ENCODE measurements at places on chromosomes 3 and 15. TPM values are rescaled to one million over a fixed set of nuclear protein-coding genes. Genes with fewer than 3 reads are reported as not detected.

The CCR8 gene
- not detected for total RNA-seq

- no peak for DNase-seq
Measured at GRCh38 chr3:195753581-195753980, 32.8 kb downstream of the MUC20 start.

GRCh38 chr3:124772081-124772831 is 42.0 kb downstream of the UMPS start:
- DNase-seq, result peak; percentile 70

GRCh38 chr3:64157150-64158035 is 67.9 kb downstream of the PRICKLE2 start:
- no peak for DNase-seq

The UBE2E2 gene
- total RNA-seq, result 18.6 TPM

DNA sequence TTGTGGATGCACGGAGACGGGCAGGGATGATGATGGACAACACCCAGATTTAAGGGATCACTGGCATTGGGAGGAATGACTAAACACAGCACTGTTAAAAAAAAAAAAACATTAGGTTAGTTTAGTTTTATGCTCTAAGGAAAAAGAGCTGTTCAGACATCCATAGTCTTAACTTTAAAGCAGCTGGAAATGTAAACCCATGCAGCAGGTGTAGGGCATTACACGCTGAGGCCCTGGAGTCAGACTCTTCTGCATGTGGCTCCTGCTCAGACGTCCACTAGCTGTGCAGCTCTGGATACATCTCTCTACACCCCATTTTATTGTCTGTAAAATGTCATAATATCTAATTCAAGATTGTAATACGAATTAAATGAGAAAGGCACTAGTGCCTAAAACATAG is 191.8 kb upstream of the RASGRP1 start:
- DNase-seq, result no peak

DNA sequence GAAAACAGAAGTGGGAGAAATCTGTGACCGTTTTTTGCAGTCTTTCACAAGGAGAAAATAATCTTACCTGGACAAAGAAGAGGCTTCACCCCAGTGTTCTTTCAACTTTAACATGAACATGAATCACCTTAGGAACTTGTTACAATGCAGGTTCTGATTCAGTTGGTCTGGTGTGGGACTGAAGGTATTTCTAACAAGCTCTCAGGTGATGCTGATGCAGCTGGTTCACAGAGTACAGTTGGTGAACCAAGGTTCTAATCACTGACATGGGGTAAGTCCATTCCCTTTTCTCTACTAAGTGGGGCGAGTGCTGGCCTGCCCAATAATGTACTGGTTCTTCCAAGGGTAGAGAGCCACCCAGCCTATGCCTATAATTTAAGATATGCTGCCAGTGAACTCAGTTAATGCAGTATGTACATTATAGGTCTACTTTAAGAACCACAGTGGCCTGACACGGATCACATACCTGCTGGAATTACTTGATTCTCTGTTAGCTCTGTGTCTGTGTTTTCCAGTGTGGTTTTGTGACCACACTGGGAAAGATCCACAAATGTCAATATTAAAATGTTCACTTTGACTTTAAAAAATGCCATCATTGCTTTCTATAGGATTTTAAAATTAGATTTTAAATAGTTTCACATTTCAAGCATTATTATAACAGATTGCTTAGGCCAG is 304.1 kb downstream of the ZNF621 start:
- DNase-seq, result no peak

The MESP2 gene
- total RNA-seq, result 0.28 TPM

GRCh38 chr15:56165234-56165633 is 78.4 kb downstream of the RFX7 start:
- DNase-seq, result no peak

- DNase-seq, result no peak
Measured at GRCh38 chr15:89121414-89121813, 33.2 kb downstream of the ABHD2 start.

DNA sequence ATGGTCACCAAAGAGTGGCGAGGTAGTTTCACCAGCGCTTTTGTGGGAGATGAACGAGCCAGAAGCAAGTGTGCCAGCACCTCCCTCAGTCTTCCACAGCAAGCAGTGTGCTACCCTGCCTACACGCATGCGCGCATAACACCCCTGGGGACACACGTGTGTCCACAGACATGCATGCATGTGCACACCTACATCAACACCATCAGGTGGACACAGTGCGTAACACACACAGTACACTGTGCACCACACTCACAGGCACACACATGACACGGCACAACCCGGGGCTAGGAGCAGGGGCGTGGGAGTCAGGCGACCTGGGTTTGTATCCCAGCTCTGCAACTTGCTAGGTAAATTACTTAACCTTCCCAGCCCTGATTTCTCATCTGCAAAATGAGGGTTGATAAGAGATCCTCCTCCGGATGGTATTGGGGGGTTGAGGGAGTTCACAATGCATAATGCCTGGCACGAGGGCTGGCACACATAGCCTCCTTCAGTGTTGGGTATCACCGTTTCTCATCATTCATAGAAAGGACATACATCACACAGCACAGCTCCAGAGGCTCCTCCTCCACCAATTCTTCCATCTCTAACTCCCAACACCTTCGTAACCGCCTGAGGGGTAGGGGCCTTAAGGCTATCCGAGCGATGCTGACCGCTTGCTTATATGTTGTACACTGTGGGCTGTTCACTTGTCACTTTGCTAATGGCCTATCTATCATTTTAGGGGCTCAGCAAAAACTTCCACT is 174.9 kb downstream of the SMAD6 start:
- DNase-seq, result no peak

DNA sequence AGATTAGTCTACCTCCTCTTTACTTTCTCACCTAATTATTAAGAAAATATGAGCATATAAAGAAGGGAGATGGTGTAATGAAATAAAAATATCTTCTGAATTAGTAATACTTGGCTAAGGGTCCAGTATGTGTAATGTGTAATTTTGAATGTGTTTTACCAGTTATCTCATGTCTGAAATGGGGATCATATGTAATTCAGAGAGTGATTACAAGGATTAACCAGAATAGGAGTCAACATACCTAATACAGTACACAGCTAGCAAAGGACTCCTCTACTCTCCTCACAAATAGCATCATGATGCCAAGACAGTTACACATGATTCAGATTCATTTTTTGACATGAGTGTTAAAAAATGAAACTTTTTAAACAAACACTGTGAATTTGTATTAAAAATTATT is 570.4 kb downstream of the SI start:
- DNase-seq, result no peak

- no peak for DNase-seq
Measured at GRCh38 chr3:89184151-89184995, 77.0 kb downstream of the EPHA3 start.

DNA sequence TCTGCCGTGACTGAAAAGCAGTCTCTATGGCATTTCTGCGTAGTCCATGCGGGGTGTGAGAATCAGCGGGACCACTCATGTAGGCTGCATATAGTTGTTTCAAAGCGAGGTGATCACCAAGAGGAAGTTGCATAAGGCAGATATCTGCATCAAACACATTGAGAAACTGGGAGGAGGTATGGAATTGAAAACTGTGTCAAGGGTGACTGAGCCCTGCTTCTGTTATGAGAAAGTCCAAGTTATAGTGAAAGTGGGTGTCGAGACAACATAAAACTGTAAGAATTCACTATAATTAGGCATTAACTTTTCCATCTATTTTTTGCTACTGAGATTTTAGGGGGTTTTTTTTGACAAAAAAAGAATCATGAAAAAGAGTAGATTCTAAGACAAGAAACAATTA is 109.3 kb downstream of the ZIC1 start:
- DNase-seq, result no peak

GRCh38 chr3:66655044-66655443 is 154.2 kb upstream of the LRIG1 start:
- no peak for DNase-seq

GRCh38 chr15:62416526-62416925 is 251.4 kb upstream of the C2CD4B start:
- no peak for DNase-seq

DNA sequence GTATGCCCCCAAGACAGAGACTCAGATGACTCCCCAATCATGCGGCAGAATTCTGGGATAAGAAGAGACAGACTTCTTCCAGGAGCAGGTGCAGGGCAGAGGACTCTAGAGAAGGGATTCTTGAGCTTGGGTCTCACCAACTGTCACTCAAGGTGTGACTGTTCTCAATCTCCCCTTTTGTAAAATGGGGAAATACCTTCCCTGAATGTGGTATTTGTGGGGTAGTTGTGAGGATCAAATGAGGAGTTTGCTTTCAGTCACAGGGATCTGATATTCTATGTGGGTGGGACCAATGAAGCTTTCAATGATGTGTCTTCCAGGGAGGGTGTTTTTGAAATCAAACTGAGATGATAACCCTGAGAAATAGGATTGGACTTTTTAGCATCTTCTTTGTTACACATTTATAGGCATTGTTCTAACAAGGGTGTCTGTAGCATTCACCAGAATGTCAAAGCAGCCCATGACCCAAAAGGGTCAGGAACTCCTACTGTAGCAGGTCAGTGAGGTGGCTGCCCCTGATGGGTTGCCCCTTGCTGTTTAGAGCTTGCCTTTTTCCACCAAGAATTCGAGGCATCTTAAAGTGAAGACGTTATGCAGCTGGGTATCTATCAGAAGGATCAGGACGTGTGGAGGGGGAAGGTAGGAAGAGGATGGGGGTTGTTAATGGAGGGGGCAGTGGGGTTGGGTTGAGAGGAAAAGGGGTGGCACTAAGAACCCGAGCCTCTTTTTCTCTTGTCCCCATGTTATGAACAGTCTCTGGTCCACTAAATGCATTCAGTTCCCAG is 28.8 kb downstream of the UMPS start:
- no peak for DNase-seq

The MORC1 gene
- not detected for total RNA-seq

GRCh38 chr3:178491751-178492150 is 44.5 kb upstream of the KCNMB2 start:
- DNase-seq, result no peak

DNA sequence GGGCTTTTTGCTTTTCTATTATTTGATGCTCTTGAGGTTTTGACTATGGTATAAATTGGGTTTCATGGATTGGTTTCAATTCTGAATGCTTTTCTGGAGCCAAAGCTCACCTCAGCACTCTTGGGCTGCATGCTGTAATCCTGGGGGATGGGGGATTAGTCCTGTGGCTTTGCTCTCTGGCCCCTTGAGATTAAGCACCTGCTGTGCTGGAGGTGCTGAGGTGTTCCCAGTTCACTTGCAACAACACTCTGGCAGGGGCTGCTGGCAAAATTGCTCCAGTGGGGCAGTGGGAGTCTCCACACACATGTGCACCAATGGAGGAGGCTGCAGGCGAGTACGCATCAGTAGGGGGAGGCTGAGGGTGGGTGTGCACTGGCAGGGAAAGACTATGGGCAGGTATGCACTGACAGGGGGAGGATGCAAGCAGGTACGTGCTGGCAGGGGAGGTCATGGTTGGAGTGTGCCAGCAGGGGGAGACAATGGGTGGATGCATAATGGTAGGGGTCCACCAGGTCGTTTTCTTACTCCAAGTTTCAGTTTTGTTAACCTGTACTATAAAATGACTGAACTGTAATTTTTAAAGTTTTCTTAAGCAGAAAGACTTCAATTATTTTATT is 489.2 kb downstream of the FGF12 start:
- no peak for DNase-seq

DNA sequence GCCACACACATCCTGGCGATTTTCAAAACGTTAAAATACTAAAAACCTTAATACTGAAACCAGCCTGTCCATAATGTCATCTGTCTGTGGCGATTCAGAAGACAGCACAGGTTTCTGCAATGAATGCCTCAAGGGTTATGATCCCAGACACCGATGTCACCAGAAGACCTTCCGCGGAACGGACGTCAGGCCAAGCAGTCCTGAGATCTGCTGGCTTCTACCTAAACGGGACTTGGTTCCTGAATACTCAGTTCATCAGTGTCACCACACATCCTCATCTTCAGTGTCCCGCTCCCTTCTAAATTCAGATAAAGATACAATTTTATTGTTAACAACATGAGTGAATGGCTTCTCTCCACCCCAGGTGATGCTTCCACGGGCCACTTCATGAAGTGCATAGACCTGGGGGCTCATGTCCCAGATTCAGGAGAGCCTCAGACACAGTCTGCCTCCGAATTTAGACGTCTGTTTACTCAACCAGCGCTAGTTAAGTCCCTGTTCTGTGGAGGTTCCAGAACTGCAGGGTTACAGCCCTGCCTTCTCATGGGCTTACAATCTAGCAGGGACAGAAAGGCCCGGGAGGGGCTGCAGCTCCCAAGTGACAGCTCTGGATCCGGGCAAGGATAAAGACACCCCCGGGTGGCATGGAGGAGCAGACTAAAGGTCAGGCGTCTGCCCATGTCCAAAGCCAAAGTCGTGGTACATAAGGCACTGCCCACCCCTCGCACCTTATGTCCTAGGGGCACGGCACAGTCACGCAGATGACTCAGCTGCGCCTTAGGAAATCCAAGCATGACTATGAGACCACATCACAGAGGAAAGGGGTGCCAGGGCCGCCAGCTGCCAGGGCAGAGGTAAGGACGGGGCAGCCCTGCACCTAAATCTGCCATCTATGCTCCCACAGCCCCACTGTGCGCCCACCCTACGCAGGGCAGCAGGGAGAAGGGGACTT is 75.9 kb downstream of the VGLL4 start:
- DNase-seq, result peak; percentile 84

GRCh38 chr3:27345959-27346865 is 23.0 kb downstream of the NEK10 start:
- DNase-seq, result no peak

The BTLA gene
- not detected for total RNA-seq

- no peak for DNase-seq
Measured at GRCh38 chr3:64108784-64109317, 85.6 kb upstream of the PSMD6 start.

- DNase-seq, result no peak
Measured at GRCh38 chr3:115898656-115899410, 275.5 kb downstream of the GAP43 start.

DNA sequence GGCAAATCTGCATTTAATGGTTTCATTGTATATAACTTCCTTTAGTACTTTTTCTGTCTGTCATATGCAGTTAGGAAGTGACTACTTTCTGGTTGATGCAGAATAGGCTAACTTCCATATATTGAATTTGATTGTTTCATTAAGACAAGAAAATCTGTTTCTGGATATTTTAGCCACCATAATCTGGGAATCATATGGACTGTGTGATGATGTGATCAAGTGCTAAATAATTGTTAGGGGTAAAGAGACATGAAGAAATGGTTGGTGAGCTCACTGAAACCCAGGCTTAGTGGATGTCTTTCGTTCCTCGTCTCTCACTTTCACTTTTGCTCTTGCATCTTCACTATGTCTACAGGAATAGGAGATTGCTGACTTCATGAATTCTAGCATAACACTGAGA is 3.5 kb upstream of the MNS1 start:
- DNase-seq, result peak; percentile 9

- no peak for DNase-seq
Measured at GRCh38 chr15:63232405-63232804, 43.0 kb downstream of the RAB8B start.

The ST3GAL6 gene
- 1.4 TPM for total RNA-seq

The BOC gene
- 5.3 TPM for total RNA-seq

The CEP70 gene
- total RNA-seq, result 11.1 TPM

The CD276 gene
- total RNA-seq, result 37.5 TPM

- DNase-seq, result peak; percentile 97
Measured at GRCh38 chr15:64387562-64388168, at the start of gene TRIP4. TRIP4 (plus strand) TSS chr15:64387836; CDS start chr15:64387864, 28 bp downstream.

GRCh38 chr3:155880286-155880685 is 9.8 kb downstream of the GMPS start:
- no peak for DNase-seq

The TEX55 gene
- total RNA-seq, result not detected

Data from IMR-90 (cell line).